ENCODE measurements at places on chromosomes 6 and 20.

DNA sequence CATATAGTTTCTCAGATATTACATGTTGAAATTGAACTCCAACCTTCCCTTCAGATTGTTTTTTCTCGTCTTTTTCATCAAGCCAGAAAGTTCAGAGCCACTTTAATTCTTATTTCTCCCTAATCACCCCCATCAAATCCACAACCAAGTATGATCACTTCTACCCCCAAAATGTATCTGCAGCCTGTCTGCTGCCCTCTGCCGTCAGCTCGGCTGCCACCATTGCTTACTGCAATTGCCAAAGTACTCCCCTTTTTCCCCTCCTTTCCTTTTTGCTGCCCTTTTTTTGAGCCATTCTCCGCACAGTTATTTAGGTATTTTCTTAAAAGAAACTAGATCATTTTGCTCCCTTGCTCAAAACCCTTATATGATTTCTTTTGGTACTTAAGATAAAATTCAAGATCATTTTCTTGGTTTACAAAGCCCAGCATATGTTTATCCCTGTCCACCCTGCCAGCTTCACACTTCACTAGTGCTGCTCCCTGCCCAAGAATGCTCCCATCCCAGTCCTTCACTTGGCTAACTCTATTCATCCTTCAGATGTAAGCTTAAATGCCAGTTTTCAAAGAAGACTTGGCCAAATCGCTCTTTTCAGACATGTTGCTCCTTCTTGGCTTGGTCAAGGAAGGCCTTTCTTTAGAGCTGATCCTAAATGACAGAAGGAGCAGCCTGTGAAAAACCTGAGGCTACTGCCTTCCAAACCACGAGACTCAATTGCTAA is 63.7 kb downstream of the SH3BGRL2 start:
- DNase-seq, result no peak

DNA sequence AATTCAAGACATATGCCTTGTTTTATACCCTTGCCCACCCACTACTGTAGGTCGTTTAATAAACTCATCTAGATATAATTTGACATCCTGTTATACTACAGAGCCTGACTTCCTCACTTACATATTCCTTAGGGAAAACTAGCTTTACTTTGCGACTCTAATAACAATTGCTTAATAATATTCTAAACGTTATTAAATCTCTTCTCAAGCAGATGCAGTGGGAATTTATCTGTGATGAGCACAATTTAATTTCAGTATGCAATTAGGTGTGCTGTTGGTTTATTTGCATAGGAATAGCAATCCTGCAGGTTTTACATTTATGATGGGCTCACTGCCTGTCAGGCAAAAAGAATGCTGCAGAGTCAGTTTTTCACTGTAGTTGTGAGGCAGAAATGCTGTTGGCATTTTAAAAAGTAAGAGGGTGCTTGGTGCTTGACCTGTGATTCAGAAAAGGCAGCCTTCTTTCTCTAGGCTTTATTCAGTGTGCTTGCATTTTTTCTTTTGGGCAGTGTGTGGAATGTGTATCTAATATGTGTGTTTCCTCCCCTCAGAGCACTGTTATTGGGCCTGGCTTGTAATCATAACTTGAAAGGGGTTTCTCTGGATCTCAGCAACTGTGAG is 152.3 kb upstream of the SCGN start:
- no peak for DNase-seq

DNA sequence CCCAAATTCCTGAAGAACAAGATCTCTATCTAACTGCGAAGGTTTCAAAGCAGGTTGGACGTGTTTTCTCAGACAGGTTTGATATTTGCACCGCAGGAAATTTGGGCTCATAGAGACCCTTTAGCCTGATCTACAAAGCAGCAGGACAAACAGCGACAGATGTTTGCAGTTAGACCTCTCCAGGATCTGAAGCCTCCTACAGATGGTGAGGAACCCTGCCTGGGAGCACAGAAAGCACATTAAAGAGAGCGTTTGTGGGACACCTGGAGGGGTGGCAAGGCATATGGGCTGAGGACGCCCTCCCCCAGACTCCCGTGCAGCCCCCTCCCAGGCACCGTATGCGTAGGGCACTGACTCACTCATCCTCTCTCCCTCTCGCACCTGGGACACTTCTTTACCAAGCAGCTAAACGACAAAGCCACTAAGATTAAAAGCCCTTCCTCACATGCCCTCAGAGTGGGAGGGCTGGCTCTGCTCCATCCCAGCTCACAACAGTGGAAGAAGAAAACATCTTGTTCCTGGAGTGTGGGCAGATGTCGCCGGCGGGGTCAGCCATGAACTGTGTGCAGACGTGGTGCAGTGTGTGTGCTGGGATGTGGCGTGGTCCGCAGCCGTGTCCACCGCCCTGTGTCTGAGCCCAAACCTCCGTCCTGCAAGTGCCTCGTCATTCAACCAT is 249.7 kb upstream of the AFDN start:
- DNase-seq, result no peak

DNA sequence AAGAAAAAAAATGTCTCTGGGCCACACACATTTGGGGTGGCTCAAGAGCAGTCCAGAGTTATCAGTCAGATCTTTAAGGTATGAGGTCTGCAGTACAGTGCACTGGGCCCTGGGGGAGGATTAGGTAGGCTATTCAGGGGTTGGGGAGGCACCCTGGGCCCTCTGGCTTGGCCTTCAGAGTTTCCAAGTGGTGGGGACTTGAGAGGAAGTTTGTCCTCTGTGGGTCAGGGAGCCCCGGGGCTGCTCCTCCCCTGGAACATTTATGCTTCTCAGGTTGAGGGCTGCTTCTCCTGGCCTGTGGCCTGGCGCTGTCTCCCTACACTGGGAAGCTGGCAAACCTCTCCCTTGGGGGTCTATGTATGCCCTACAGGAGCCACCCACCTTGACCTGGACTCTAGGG is 46.0 kb downstream of the PTK7 start:
- DNase-seq, result no peak

DNA sequence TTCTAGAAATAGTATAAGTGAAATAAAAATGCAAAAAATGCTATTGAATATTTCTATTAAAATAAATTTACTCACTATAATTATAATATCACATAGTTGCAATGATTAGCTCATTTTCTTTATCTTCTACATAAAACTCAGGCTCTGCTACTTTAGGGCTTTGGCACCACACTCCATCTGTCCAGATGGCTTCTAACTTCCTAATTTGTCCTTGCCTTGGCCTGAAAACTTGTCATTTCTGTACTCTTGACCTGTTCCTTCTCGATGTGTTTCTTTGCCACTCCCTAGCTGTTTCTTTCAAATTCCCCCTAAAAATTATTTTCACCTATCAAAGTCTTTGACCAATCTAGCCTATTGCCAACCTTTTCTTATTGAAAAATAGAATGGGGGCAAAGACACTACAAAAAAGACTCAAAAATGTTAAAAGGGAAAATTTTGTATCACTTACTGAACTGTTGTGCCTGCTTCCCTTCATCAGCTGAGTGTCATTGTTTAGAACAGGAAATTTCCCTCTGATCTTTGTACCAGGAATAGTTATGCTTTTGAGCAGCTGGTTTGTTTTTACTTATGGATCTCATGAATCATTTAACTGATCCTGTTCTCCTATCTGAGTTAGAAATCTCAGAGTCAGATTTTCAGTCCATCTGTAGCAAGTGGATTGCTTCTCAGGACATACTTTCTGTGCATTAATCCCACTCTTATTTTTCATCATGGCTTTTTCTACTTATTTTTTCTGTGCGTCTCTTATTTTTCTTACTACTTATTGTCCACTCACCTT is 279.2 kb upstream of the CNR1 start:
- no peak for DNase-seq

All from stimulated activated CD8-positive, alpha-beta memory T cell treated with anti-CD3 and anti-CD28 coated beads, Interleukin-4, amount 100 ng/mL, for 1 hour (primary cell).